ENCODE measurements at places on chromosomes 6 and 20.
A peak's percentile ranks its signal among the peaks of the same experiment; 100 is the strongest.

DNA sequence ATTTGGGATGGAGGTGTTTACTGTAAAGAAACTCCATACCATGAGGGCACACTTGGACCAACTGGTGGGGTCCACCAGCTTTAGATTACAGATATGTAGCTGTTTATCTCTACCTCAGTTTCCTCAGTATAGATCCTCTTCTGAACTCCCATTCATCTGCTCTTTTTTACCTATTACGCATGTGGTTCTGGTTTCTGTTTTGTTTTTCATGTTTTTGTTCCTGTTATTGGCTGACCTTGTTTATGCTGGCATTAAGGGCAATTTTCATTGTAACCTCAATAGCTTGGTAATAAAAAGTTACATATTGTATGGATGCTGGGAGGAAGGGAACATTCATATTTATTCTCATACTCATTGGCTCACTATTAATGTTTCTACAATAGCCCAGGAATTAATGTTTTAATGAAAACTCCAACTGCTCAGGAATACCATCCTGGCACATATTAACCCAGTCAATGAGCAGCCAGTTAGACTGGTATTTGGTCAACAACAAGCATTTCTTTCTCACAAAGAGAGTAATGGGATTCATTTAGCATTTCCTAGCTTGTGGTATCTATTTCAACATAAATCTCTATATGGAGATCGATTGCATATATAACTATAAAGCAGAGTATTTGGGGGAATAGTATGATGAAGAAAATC is 83.8 kb upstream of the FAM184A start:
- no peak for DNase-seq

GRCh38 chr6:5378331-5378730 is 117.0 kb downstream of the FARS2 start:
- no peak for DNase-seq

- no peak for DNase-seq
These were observed 58.2 kb upstream of the TNFAIP3 start for GRCh38 chr6:137808836-137809315.

DNA sequence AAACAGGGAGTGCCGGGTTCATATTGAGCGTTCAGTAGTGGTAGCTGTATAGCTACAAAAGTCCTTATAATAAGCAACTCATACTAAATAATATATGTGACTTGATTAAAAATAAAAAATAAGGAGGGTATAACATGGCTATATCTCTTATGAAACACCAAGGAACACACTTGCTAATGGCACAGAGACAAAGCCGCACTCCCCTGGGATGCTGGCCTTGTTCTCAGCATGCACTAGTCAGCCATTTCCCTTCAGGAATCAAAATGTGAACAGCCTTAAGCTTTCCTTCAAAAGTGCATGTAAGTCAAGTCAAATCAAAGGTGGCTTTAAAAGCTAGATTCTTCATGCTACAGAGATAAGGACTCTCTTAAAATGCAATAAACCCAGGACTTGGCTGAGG is 9.4 kb downstream of the HMGCLL1 start:
- DNase-seq = no peak

- DNase-seq = no peak
These were observed 7.4 kb downstream of the GMEB2 start for GRCh38 chr20:63619505-63619904.

DNA sequence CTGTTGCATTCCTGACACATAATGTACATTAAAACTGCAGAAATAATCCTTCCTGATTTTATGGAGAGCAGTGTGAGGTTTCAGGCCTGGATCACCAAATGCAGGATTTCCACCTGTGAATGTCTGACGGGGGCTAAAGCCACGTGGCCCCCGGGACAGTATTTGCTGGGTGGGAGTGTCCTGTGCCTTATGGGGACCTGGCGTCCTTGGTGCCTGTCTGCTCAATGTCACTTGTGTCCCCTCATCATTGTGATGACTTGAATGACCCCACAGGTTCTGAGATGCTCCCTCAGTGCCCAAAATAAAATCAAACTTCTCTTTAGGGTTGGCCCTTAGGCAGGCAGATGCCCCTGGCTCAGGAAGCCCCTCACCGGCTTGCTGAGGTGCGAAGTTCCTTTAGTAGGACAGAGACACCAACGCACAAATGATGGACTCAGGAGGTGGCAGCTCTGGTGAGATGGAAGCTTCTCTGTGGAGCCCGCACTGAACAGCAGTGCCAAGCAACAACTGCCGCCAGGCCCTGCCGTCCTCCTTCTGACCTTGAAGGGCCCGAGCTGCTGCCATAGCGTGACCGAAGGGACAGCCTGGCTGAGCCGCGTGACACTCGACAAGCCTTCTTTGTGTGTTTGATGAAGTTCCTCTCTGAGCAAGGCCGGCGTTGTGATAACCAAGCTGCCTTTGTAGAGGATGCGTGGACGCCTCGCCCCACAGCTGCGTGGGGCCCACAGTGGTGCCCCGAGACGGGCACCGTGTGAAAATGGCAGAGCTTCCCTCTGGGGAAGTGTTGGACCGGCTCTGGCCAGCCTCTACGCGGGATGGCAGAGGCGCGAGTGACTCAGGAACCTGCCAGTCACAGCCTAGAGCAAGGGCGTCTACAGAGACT is 30.9 kb downstream of the FRMD1 start:
- DNase-seq = no peak

DNA sequence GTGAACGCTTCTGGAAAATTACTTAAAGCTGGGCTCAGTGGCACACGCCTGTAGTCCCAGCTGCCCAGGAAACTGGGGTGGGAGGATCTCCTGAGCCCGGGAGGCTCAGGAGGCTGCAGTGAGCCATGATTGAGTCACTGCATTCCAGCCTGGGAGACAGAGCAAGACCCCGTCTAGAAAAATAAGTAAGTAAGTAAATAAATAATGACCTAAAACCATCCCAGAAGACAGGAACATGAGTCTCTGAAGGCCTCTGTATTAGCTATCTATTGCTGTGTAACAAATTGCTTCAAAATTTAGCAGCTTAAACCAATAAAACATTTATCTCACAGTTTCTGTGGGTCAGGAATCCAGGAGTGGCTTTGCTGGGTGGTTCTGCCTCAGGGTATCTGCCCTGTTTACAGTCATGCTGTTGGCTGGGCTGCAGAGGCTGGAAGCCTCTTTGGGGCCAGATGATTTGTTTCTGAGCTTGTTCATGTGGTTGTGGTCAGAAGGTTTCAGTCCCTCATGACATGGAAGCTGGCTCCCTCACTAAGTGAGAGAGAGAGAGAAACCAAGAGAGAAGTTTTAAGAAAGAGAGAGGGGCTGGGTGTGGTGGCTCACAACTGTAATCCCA is 48.4 kb upstream of the NCOA3 start:
- peak; percentile 97 for DNase-seq

GRCh38 chr6:134768931-134769330 is 181.0 kb downstream of the ALDH8A1 start:
- no peak for DNase-seq

- peak; percentile 89 for DNase-seq
These were observed 44.8 kb downstream of the AGPAT4 start for GRCh38 chr6:161228921-161229591.

- peak; percentile 22 for DNase-seq
These were observed 301.3 kb upstream of the JARID2 start for GRCh38 chr6:14944593-14944992.

DNA sequence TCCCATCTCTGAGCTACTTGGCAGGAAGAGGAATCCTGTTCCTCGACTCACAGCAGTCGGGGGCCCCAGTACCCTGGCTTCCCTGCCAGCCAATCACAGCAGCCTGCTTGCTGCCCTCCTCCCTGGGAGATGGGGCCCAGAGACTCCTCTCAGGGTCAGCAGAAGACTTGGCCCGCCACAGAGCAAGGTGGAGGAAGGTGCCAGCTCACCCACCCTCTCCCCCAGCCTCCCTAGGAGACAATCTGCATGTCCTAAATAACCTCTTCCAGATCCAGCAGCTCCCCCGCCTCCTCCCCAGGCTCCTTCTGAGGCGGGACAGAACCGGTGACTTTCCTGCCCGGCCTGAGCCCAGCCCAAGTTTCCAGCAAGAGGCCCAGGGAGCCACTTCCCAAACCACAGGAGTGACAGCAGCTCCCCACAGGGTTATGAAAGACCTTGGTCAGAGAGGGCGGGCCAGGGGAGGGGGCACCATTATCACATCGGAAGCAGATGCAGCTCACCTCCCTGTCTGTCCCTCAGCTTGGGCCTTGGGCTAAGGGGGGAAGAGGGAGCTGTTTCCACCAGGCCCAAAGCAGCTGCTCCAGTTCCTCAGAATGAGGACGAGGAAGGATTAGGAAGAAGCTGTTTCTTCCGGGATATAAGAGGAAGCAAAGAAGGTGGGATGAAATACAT is 2.3 kb downstream of the CCND3 start:
- DNase-seq = peak; percentile 49

Data from ELR (cell line).